Naive B cell (primary cell): ENCODE measurements at places on chromosomes 1 and 21.
A peak's percentile ranks its signal among the peaks of the same experiment; 100 is the strongest.

DNA sequence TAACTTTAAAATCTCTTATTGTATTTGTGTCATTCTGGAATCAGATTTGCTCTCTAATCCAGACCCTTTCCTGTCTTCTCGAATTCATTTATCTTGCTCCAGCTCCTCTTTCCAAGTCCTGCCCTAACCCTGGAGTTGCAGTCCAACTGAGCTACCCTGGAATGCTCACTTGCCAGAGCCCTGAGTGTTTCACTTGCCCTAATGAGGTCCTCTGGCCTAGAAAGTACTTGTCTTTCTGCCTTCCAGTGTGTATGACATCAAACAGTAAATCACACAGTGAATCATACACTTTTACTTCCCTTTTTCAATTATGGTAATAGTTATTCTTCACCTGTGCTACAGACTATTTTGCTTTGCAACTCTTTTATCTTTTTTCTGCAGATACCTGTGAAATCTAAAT lies 96.9 kb downstream of the NEK7 start:
- peak; percentile 20 for DNase-seq

DNA sequence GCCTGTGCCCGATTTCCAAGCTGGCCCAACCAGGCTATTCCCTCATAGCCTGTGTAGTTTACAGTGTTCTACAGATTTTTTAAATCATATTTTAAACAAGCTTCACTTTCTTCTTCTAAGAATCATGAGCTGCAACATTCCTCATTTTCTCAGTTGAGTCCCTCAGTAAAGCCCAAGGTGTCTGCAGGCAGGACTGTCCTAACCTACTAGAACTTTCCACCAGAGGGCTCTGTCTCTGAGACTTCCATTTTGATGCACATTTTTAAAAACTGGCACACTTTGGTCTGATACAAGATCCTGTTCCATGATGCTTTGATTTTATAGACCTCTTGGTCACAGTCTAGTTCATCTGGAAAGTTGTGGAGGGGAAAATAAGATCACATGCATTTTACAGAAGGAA lies 21.6 kb upstream of the SLAMF6 start:
- DNase-seq = no peak

DNA sequence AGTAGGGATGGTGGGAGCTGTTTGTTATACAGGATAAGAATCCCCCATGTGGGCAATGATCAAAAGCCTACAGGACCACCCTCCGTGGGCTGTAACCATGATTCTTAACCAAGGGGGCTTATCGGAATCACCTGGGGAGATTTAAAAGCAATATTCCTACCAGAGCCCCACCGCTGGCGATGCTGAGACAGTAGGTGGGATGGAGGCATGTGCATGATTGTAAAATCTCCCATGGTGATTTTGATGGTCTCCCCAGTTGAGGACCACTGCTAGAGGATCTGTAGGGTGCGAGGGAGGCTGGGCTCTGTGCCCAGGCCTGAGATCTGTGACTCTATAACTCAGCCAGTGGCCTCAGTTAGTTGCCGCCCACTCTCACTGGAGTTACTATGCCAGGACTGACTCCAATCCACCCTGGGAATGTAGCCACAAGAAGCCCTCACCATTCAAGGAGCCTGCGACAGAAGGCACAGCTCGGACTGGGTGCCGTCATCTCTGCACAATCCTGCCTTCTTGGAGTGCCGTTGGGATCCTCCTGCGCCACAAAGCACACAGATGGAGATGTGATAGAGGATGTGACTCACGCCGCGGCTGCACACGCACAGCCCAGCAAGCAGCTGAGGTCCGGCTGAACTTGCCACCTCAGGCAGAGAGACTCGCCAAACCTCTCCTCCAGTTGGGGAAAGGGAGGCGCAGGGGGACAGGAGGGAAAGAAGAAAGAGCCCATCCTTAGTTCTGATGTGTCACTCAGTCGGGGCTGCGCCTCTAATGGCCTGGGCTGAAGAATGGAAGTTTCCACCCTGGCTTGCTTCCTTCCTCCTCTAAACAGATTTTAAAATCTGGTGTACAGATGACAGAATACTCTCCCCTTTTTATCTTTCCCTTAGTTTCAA lies 26.5 kb downstream of the AKNAD1 start:
- no peak for DNase-seq

- DNase-seq = no peak
These were observed 20.0 kb downstream of the ADAMTS5 start for GRCh38 chr21:26946744-26947446.

DNA sequence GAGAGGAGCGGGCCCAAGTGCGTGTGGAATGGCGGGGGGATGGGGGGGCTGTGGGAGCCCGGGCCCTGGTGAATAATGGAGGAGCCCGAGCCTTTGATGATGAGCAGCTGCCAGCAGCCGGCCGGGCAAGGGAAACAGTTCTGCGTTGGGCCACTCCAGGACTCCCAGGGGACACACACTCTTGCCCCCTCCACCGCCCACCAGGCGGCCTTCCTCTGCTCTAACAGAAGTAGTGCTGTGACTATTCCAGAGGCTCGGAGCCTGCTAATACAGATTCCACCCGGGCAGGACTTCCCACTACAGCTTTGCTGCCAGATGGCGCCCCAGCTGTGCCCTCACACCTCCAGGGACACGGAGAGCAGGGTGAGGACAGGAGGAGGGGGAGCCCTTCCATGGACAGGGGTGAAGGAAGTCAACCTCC lies 48.2 kb upstream of the LRP8 start:
- no peak for DNase-seq

- peak; percentile 61 for DNase-seq
These were observed 98.9 kb downstream of the LYST start for GRCh38 chr1:235767795-235768194.

DNA sequence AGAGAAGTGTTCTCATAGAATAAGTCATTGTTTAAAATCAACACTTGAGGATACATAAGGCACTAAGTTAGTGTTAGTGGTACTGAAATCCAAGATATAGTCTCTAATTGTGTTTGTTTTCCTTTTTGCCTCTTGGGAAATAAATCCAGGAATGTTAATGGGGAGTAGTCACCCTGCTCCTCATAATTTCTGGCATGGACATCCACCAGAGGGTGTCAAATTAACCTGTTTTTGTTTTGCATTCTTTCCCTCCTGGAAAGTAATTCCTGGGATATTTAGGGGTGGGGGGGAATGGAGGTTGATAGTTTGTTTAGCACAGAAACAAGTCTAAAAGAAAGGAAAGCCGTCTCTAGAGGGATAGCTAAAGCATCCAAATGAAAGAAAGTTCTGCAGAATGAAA lies 87.8 kb upstream of the MAP1LC3C start:
- no peak for DNase-seq

DNA sequence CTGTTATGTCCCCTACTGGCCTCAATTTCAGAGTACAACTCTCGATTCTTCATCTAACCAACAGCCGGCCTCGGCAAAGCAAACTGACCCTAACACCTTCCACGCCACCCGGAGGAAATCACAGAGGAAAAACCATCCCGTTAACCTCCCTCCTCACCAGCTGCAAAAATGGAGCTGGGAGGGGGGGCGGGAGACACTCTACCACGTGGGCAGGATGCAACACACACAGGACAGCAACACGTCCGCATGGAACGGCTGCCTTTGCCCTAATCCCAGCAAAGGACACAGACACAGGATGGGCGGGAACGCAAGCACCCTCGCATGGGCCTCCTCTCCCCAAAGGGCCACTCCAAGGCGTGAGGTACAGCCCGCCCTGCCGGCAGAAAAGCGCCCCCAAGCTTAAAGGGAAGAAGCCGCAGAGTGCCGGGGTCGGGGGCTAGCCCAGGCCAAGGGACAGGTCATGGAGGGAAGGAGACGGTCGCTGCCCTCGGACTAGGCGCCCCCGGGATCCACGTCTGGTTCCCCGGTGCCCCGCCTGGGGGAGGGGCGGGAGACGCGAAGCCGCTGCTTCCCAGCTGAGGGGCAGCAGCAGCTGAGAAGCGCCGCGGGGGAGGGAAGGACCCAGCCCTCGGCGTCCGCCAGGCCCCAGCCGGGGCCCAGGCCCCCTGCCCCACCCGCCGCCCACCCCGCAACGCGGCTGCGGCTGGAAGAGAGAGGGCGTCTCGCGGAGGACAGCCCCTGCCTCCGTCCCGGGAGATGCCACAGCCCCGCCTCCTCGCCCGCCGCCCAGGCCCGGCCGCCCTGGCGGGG lies 590 bp downstream of the FOXJ3 start:
- DNase-seq = no peak

DNA sequence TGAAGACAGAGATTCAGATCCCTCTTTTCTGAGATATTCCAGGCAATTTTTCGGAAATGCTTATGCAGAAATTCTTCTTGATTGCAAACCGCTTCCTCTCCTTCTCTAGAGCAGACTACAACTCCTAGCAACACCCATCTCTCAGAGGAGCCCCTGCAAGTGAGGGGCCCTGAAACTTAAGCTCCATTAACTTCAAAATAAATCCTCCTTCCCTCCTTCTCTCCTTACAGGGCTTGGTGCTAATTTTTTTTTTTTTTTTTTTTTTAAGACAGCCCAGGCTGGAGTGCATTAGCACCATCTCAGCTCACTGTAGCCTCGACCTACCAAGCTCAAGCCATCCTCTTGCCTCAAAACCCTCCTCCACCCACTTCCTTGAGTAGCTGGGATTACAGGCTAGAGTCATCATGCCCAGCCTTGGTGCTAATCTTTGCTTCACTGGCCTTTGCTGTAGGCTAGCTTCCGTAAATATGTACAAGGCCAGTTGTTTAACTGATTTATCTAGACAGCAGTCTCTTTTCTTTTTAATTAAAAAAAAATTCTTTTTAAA lies 30.2 kb upstream of the SFPQ start:
- no peak for DNase-seq

- no peak for DNase-seq
These were observed 13.9 kb downstream of the CELSR2 start for GRCh38 chr1:109263234-109263596.

DNA sequence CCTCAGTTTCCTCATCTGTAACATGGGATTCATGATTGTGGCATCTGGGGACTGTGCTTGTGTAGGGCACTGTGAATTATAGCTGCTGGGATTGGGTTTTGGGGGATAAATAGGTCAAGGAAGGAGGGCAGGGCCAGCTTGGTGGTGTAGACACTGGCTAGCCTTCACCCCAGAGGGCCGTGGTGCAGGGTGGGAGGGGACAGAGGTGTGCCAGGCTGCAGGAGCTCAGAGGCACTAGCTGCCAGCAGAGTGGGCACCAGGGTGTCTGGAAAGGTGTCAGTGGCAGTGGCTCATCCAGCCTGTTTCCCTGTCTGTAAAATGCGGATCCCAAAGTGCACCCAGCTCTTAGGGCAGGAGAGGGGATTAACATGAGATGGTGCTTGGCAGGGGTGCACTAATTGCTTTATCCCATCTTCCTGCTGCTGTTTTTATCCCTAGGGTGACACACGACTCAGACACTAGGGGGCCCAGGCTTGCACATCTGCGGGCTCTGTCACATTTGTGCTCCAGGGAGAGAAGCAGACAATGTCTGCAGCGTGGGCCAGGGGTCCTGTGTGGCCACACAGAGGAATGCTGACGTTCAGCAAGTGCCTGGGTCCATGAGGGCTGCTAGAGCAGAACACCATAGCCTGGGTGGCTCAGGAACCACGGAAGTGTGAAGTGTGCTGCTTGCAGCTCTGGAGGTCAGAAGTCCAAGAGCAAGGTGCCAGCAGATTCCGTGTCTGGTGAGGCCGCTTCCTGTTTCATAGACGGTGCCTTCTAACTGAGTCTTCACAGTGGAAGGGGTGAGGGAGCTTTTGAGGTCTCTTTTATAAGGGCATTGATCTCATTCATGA lies 19.3 kb downstream of the OBSCN start:
- no peak for DNase-seq

GRCh38 chr1:231778009-231778719 lies 151.6 kb downstream of the DISC1 start:
- DNase-seq = no peak

DNA sequence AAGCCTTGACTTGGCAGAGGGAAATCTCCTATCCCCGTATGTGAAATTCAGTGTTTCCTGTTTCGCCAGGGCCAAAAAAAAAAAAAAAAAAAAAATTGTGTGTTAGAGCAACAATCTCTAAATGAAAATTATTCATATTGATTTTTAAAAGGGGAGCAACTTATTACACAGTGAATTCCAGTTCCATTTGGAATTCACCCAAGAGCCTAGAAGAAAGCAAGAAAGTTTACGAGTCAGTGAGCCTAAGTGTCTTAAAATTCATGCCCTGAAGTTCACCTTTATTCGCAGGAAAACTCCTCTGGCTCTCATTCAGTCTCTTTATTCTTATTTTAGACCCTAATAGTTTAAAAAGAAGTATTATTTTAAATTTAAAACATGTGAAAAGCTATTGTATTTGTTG lies 42.1 kb upstream of the HUNK start:
- no peak for DNase-seq

- no peak for DNase-seq
These were observed 63.1 kb downstream of the HSPA13 start for GRCh38 chr21:14319805-14320204.

DNA sequence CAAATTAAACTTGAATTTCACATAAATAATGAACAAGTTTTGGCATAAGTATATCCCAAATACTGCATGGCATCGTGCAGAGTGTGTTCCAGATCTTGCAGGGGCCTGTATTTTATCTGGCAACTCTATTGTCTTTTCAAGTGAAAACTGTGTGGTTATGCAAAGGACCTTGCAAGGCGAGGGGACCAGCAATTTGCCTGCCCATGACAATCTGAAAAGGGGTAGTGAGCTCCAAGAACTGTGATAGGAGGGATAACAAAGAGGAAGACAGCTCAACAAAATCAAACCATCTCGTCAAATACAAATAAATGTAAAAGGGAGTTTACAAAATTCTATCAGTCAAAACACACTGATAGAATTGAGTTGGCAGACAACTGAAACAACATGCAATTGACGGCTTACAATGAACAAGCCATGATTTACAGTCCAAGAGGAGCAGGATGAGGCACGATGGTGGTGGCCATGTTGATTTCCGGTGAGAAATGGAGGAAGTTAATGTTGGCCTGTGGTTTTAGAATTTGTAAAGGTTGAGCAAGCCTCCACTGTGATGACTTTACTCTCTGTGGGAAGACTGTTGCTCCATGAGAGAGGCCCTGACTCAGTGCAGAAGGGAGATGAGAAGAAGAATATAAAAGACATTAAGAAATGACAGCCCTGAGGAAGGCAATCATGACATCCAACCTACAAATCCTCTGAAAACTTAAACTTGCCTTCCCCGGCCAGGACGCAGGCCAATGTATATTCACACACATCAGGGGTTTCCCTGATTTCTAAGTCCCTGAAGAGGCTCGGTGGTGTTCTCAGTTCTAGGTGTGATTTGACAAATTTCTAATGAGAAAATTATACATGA lies 132.2 kb downstream of the ADSS2 start:
- peak; percentile 57 for DNase-seq

GRCh38 chr1:236576004-236576403 lies 28.3 kb downstream of the HEATR1 start:
- DNase-seq = no peak

DNA sequence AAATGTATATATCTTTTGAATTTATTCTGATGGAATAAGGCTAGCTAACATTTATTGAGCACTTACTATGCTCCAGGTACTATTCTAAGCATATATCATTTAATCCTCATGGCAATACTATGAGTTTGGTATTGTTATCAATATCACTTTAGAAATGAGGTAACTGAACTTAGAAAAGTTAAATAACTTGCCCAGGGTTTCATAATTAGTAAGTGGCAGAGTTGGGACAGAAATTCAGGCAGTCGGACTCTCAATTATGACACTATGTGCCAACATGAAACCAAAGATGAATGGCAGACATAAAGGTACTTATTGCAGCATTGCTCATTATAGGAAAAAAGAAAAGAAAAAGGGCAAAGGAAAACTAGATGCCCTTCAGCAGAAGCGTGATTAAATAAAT lies 48.2 kb downstream of the RAB3GAP2 start:
- no peak for DNase-seq

GRCh38 chr1:178258536-178258935 lies 164.6 kb downstream of the RASAL2 start:
- DNase-seq = no peak
